Muscle of back (tissue), 13 donors: ENCODE measurements at places on chromosomes 4 and X.

- no peak for DNase-seq
Observed at GRCh38 chrX:81304563-81304962, 102.7 kb downstream of the SH3BGRL start.

DNA sequence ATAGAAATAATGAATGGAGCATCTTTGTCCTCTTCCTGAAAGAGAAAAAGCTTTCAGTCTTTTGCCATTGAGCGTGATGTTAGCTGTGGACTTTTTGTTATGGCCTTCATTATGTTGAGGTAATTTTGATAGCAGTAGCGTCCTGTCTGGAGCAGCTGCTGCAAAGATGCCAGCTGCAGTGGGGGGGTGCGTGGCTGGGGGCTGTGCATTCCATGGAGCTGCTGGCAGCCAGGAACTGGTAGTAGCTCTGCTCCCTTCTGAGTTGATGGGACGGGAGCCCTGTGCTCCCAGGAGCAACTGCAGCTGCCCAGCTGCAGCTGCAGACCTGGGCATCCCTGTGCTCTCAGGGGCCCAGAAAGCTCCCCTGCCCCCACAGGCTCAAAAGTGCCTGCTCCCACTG, 50.4 kb downstream of the CCDC160 start:
- DNase-seq = peak; percentile 2

DNA sequence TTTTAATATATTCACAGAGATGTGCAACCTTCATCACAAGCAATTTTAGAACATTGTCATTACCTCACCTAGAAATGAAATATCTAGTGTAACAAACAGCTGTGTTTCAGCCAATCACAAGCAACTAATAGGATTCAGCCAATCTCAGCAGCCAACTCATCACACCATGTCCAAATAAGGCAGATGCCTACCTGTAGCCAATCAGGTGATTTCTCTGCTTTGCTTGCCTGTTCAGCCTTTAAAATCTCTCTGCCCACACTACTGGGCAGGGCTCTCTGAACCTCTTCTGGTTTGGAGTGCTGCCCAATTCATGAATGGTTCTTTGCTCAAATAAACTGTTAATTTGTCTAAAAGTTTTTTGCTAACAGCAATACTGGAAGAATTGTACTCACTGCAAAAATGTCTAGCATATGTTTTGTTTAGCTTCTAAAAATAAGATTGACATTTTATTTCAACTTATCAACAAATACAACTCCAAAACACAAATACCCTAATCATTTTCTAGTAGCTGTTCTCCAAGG, 52.4 kb upstream of the IGFBP7 start:
- DNase-seq = no peak

GRCh38 chr4:13164783-13165331, 319.3 kb downstream of the RAB28 start:
- DNase-seq = no peak

DNA sequence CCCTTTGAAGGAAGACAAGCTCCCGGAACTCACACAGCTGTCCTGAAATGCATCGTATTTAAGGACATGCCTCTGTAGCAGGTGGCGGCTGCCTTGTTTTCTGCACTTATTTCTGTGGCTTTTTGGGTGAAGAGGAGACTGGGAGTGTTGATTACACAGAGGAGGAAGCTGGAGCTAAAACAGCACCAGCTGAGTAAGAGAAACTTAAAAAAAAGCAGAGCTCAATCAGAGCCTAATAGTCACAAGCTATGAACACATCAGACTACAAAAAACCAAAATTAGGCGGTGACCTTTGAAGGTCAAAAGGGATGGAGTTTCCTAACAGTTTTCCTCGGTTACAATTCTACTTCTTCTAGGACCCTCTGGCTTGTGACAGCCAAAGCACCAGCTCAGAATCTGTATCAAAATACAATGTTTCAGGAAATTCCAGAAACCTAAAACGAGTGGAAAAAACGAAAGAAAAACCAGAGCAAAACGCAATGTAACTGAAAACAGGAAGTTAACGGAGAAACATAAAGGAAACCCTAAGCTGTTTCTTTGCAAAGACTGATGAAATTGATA, 13.5 kb downstream of the PRKX start:
- DNase-seq = peak; percentile 56

GRCh38 chr4:807792-808191, 18.1 kb downstream of the CPLX1 start:
- no peak for DNase-seq

DNA sequence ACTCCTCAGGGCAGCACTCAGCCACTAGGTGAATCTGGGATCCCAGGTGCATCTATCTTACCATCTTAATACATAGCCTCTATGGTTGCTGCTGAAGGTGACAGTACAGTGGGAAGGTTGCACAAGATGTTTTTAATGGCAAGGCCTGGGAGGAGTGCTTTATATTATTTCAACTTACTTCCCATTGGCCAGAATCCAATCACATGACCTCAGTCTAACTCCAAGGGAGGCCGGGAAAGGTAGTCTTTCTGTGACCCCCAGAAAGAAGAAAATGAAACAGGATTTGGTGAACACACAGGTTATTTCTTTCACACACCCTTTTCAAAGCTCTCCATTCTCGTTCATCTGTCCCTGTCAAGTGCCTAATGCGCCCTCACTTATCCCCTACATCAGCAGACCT, 189.1 kb upstream of the ATP6AP2 start:
- DNase-seq = no peak

DNA sequence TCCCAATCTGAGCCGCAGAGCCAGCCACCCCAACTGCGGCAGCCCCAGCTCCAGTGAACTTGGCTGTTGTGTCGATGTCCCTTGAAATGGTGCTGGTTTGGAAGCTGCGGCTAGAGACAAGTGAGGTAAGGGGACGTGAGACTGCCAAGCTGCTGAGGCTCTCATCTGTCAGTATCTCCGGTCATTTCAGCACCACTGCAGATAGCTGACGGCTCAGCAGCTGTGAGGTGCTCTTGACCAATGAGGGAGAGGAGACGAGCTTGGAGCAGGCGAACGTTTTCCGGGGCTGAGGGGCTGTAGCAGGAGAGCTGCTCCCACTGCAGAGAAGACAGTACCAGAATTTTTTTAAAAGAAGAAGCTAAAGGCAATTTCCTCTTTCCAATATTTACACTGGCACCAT, 175.5 kb upstream of the CASK start:
- no peak for DNase-seq

GRCh38 chr4:28010577-28011240, 1150.1 kb downstream of the STIM2 start:
- no peak for DNase-seq

DNA sequence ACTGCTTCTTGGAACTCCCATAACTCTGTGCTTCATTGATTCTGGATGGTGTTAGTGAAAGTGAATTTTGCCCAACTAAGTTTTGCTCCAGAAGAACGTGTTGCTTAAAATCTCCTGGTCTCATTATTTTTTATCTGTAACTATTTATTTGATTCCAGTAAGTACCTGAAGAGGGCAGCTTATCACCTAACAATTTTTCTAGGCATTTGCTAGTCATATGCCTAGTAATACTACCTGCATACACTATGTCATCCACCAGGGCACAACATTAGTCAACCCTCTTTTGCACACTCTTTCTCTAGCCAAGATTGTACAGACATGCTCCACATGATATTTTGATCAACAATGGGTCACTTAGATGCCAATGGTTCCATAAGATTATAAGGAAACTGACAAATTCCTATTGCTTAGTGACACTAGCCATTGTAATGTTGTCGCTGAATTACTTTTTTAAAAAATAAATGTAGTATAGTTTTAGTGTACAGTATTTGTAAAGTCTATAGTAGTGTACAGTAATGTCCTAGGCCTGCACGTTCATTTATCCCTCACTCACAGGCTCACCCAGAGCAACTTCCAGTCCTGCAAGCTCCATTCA, 499.9 kb upstream of the AADAT start:
- no peak for DNase-seq

- no peak for DNase-seq
Observed at GRCh38 chrX:14243823-14244222, 214.1 kb upstream of the GEMIN8 start.

- no peak for DNase-seq
Observed at GRCh38 chr4:1859389-1859753, 3.4 kb upstream of the LETM1 start.

DNA sequence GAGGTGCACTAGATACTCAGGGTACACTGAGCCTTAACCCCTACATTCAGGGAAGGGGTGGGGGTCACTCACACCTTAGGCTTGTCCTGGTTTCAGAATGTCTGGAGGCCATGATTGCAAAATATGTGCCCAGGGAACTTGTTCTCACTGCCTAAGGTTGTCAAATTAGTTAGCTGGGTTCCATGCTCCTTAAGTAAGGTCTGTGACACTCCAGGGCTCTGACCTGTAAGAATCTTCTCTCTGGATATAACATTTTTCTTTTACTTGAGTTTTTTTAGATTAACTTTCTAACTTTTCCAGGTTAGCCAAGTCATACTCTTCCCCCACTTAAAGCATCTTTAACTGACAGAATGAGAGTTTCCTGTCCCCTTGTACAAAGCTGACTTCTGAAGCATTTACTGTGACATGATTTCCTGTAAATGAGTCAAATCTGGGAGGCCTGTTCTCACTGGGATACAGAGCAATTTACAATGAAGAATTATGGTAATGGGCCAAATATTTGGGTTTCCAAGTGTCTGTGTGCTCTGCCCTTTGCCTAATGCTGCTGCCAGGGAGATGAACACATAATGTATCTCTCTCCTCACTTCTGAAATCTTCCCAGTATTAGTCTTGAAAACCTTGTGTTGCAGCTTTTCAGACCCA, 101.7 kb downstream of the GATB start:
- DNase-seq = peak; percentile 49

- DNase-seq = peak; percentile 4
Observed at GRCh38 chrX:6021316-6022091, 207.2 kb downstream of the NLGN4X start.

DNA sequence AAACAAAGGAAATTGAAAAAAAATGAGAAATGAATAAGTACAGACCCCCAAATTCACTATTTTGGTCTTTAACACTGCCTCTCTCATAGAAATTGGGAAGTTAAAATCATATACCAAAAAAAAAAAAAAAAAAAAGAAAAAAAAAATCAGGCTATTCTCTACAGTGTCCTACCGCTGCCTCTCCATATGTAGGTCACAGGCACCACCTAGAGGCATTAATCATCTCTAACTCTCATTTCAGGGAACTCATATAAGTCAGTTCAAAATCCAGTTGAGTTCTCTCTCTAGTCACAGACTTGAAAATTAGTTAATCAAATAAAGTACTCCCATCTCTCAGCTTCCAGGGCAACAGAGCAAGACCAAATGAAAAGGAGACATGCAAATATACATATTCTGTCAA, 47.9 kb downstream of the COX18 start:
- DNase-seq = peak; percentile 51

DNA sequence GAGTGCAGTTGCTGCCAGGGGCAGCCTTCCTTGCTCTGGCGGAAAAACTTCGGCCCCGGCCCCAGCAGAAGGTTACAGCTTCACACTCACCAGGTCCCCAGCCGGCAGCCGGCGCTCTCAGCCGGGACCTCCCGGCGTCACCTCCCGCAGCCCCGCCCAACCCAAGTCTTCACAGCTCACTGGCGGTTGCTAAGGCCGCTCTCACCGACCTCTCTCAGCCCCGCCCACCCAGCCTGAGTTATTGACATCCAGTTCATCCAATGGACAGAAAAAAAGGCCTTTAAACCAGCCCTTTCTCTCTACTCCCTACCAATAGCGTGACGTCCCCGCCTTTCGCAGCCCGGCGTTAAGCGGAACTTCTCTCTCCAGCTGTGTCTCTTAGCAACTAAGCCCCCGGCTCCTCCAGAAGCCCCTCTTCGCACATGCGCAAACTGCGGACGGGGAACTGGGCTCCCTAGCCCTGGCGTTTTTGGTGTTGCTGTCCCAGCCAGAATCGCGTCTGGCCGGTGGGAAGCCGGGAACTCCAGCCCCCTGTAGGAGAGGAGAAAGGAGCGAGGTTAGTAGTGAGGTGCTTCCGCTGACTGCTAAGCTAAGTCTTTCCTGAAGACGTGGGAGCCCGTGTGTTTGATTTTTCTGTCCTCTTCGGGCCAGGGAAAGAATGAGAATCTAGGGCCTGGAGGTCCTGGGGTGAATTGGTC, at the start of gene BBS12:
BBS12 (plus strand) TSS at position 376 of the 698 bp plus-strand sequence. CDS start 9,189 bp downstream, outside the sequence.
- peak; percentile 99 for DNase-seq

- DNase-seq = no peak
Observed at GRCh38 chrX:139811942-139812629, 104.1 kb upstream of the MCF2 start.

- DNase-seq = no peak
Observed at GRCh38 chr4:155578219-155578618, 88.4 kb upstream of the GUCY1A1 start.

- DNase-seq = no peak
Observed at GRCh38 chr4:126708716-126709115, 924.0 kb upstream of the INTU start.

DNA sequence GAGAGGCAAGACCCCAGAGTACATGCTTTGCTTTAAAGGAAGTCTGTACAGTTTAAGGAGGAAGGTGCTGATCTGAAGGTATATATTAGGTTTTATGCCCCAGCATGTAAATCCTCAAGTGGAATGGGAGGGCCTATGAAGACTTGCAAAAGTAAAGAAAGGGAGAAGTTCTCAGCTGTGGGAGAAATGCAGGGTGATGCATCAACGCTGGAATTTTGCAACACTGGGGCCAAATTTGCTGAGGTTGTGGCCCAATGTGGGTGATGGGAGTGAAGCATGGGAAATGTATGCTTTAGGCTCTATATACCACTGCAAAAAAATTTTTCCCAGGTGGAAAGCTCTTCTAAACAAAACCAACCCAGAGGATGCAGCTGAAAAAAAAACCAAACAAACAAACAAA, 33.8 kb upstream of the GPR174 start:
- no peak for DNase-seq

- DNase-seq = no peak
Observed at GRCh38 chr4:13498469-13498868, 14.3 kb upstream of the RAB28 start.

GRCh38 chrX:2220829-2221567, 279.8 kb downstream of the DHRSX start:
- no peak for DNase-seq
